ENCODE measurements at places on chromosomes 2 and 18.
A peak's percentile ranks its signal among the peaks of the same experiment; 100 is the strongest.

- ATAC-seq, result no peak
Observed at GRCh38 chr18:66124394-66124793, 373.6 kb downstream of the CDH7 start.

- no peak for ATAC-seq
Observed at GRCh38 chr2:118723394-118723793, 124.1 kb downstream of the EN1 start.

DNA sequence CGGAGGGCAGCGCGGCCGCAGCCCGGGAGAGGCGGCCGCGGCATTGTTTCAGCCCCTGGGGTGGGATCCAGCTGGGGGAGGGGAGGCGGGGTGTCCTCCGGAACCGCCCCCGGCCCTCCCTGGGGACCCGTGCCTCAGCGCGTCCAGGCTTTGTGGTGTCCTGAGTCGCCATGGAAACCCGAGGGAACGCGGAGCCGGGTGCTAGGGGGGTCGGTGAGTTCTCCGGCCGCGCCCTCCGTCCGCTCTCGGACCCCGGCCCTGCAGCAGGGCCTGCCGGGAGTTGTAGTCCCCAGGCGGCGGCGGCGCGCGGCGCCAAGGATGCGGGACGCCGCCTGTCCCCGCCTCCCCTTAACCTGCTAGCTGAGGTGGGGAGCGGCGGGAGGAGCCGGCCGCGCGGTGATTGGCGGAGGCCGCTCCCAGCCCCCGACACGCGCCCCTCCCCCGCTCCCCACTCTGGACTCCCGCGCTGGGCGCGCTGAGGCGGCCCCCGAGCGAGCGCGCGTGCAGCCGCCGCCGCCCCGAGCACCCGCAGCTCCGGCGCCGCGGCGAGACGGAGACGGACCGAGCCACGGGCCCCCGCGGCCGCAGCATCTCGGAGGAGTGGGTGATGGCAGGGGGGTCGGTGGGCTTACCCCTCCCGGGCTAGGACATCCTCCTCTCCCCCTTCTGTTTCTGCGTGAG lies at the start of gene DPYSL5:
DPYSL5 (plus strand) TSS at position 478 of the 681 bp plus-strand sequence. CDS start 50,368 bp downstream, outside the sequence.
- ATAC-seq, result no peak

DNA sequence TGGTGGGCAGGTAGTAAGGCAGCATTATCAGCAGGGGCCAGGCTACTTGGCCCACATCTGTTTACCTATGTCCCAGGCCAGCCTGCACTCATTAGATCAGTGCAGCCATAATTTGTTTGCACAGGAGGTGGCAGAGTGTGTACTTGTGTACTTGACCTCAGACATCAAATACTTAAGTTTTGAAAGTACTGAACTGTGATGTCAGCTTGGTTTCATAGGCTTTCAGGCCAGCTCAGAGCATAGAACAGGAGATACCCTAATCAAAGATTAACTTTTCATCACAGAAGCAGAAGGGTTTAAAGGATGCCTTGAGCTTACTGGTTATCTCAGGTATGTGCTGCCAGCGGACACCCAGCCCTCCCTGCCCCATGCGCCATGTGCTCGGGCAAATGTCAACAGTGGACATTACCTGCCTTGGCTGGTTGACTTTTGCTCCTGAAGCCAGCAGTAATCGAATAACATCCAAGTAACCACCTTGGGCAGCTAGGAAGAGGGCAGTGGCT lies 33.2 kb downstream of the ANKRD29 start:
- no peak for ATAC-seq

DNA sequence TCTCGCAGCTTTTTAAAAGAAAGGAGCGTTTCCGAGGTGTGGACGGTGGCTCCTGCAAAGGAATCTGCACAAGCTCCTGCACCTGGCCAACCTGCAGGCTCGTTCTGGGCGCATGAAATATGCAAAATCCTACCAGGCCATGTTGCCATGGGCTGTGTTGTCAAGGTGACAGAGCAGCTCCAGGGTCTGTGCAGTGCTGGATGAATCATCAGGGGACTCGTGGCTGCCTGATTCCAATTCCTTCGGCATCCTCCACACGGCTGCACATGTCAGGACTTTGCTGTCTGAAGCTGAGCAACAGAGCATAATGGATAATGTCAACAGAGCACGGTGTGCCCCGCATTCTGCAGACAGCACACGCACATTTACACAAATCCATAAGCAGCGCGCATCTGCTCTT lies 120.5 kb downstream of the EIPR1 start:
- no peak for ATAC-seq

DNA sequence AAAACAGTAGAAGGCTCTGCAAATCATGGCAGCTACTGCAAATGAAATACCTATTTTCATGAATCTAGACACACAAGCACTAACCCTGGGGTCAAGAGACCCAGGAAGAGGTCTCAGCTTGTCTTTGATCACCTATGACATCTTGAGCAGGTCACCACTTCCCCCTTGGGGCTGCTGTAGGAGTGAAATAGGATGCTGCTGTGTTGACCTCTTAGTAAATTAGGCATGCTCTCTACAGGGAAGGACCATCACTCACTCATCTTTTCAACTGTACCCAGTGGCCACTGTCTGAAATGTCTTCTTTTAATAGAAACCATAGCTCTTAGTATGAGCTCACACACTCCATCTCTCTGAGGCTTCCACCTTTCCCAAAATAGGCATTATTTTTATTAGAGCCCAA lies 83.8 kb downstream of the NCK2 start:
- no peak for ATAC-seq

DNA sequence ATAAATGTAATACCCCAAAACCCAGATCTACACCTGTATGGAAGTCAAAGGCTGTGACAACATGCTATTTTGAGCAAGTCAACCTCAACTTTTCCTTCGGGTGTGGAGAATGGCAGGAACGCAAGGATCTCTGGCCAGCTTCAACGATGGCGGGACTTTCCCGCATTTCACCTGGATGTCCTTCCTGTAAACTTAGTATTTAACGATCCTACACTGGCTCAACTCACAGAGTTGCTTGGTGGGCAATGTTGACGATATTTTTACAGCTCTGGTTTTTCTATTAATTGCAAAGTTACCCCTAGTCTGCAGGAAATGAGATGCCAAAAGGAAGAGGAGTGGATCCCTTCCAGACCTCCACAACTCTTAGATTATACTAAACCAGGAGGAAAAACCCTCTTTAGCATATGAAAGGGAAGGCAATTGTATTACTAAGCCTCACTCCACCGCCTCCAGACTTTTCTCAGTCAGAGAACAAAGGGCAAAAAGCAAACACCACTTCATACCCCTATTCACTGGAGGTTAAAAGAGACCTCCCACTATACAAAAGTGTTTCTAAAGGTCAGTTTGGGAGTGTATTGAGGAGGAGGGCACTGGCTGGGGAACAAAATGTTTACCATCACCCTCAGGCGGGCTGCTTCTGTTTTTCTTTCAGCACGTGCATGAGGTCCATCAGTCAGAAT lies 56.5 kb upstream of the ACVR1 start:
- ATAC-seq, result no peak

- peak; percentile 38 for ATAC-seq
Observed at GRCh38 chr2:238784671-238785527, 63.0 kb upstream of the TWIST2 start.

GRCh38 chr2:27442920-27443282 lies 720 bp downstream of the KRTCAP3 start:
- no peak for ATAC-seq

DNA sequence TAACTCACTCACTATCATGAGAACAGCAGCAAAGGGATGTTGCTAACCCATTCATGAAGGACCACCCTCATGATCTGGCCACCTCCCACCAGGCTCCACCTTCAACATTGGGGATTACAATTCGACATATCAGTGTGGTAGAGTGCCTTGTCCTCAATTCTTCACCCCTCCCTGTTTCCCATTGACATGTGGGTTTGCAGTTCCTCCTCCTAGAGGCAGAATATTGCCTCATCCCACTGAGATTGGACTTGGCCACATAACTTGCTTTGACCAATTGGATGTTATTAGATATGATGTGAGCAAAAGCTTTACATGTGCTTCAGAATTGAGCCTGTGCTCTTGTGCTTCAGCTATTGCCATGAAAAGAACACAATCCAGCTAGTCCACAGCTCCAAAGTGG lies 217.0 kb upstream of the CXCR4 start:
- no peak for ATAC-seq

GRCh38 chr2:3246406-3246805 lies 131.2 kb downstream of the EIPR1 start:
- no peak for ATAC-seq

- ATAC-seq, result no peak
Observed at GRCh38 chr2:128685841-128686496, 367.3 kb upstream of the HS6ST1 start.

DNA sequence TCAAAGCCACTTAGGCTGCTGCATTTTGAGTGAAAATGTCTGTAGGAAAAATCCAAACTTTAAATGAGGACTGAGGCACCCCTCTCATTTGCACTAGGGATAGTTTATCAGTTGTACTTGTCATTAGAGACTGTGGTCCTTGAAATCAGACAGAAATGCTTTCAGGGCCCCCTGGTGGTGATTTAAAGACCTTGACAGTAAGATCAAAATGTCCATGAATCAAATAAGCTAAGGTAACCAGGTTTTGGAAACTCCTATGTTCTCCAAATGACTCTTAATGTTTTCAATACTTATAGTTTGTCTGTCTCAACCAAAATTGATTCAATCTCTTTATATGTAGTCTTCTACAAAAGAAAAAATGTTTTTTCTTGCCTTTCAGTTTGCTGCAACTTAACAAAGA lies 28.8 kb upstream of the DDX18 start:
- peak; percentile 36 for ATAC-seq

DNA sequence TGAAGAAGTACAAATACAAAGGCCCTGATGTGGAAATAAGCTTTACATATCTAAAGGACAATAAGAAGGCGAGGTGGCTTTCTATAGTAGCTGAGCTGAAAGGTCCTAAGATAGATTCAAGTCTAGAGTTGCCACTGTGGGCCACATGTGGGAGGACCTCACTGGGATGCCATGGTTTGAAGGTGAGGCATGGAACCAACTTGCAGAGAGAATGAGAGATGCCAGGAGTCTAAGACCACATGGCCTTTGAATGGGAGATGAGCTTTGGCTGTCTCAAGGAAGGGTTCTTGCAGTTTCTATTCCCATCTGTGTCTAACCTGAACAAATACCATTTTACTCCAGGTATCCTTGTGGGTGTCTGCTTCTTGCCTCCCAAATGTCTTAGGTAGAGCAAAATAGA lies 53.6 kb downstream of the HNMT start:
- no peak for ATAC-seq

DNA sequence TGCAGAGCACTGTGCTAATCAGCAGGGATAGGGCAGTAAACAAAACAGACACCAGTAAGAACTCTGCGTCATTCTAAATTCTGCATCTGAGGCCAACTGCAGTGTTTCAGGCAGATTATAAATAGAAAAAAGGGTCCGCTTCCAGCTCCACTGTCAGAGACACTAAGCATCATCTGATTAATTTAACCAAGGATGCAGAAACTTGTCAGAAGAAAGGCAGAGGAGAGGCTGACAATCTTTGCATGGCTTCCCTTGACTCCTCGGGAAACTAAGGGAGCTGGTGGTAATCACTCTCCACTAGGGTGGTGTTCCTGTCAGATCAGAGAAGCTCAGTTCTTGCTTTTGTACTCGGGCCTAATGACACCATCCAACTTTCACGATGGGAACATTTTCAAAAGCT lies 123.5 kb downstream of the DNAH6 start:
- no peak for ATAC-seq

- no peak for ATAC-seq
Observed at GRCh38 chr18:49721981-49722380, 91.4 kb downstream of the ACAA2 start.

DNA sequence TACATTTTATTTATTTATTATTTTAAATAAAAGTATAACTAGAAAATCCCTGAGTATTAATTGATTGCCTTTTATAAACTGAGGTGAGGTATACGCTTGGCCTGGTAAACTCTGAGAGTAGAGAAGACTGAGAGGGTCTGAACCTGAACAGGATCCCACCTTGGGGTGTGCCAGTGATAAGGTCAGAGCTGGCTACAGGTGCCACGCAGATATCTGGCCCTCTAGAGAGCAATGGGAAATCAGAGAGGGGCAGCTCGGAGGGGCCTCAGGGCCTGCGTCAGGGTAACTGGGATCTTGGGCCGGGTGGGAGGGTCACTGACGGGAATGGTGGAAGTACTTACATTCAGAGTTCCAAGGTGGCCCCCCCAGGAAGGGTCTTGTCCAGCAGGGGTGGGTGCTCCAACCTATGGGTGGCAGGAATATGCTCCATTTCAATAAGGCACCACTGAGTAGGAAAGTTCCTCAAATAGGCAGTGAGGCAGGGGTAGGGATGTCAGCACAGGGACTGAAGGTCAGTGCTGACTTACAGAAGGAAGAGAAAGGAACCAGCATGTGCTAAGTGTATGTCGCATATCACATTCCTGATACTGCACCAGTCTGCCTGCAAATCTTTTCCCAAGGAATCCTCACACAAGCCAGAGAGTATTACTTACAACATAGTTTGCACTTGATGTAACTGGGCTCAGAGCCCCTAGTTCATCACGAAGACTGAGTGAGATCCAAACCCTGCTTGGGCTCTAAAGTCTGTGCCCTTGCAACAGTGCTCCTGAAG lies 706.0 kb upstream of the RAB6C start:
- ATAC-seq, result no peak

GRCh38 chr2:119758881-119759450 lies 756 bp upstream of the PTPN4 start:
- ATAC-seq, result no peak

- ATAC-seq, result no peak
Observed at GRCh38 chr2:47087051-47087450, 68.1 kb downstream of the STPG4 start.

DNA sequence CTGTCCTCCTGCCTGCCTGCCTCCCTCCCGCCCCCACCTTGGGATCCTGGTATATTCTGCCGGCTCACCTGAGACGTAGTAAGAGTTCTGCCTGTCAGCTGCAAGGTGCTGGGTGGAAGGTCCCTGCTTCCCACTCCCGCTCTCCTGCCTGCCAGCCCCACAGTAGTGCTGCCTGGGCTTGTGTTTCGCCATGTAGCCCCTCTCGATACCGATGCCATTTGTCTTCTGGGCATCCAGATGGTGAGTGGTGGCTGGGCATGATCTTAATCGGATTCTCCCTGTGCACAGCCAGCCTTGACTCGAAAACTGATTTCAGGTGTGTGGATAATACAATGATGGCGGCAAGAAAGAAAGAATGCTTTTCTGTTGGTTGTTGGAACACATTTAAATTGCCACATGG lies 184.9 kb downstream of the AGAP1 start:
- ATAC-seq, result no peak

DNA sequence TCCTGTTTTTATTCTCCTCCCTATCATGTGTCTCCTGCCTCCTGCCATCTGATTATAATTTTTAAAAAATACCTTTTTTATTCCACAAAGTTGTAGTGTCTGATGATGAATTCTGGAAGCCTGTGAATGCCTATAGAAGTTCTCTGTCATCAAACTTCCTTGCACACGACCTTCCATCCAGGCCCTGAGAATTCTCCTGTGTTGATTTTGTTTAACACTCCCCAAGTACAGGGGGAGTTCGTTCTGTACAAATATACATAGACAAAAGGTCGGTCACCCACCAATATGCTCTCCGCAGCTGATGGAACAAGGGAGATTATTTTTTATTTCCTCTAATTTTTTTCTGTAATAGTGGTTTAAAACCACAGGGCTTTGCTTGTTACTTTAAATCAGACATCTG lies 232.5 kb downstream of the PIEZO2 start:
- no peak for ATAC-seq
